ENCODE measurements at places on chromosomes 16 and 17.

DNA sequence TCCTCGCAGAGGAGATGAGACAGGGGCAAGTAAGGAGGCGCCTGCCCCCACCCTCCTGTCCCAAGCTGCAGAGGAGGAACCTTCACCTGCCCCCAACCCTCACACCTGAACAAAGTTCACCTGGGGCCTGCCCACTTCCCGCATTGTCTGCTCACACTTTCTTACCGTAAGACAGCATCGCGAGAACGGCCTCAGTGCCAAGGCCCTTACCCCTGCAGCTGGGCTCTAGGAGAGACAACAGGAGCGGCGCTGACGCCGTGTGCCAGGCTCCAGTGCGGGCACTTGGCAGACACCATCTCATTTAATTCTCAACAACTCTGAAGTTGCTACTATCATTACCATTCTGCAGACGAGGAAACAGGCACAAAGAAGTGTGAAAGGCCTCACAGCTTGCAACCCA, 4.1 kb downstream of the NAT9 start:
- no peak overlapping the region for H3K4me3 ChIP-seq
- peaks cover 70% of the 10 kb centered on the region for H3K36me3 ChIP-seq
- peaks cover 18% of the 10 kb centered on the region for H3K4me1 ChIP-seq
- no peak overlapping the region for H3K27ac ChIP-seq
- DNase-seq = no peak

DNA sequence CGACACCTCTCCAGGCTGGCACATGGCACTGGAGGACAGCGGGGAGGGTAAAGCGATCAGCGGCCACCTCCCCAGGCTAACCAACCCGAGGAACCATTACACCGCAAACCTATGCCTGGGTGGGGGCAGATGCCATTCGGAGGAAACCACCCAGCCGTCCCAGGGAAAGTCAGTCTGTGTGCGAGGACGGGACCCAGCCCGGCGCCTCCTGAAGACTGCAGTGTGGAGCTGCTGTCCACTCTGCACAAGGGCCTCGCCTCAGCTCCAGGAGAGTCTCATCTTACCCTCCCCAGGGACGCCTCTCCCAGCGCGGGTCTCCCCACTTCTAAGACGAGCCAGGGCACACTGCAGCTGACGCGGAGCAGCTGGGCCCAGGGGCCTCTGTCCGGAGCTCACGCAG, 8.0 kb downstream of the SLC38A10 start:
- peaks cover 67% of the 10 kb centered on the region for H3K36me3 ChIP-seq
- H3K4me1 ChIP-seq = no peaks in the 10 kb centered on the region
- H3K4me3 ChIP-seq = no peak overlapping the region
- H3K27ac ChIP-seq = no peak overlapping the region
- DNase-seq = no peak
- no peaks in the 10 kb centered on the region for H3K27me3 ChIP-seq

DNA sequence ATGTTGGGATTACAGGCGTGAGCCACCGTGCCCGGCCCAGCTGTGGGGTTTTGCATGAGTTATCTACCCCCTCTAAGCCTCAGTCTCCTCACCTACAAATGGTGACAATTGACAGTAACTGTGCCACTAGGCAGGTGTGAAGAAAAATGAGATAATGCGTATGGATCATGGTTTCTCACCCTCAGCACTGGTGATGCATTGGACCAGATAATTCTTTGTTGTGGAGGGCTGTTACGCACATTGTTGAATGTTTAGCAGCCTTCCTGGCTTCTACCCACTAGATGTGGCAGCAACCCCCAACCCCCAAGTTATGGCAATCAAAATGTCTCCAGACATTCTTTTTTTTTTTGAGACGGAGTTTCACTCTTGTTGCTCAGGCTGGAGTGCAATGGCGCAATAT, 9.0 kb upstream of the HAPSTR1 start:
- H3K27ac ChIP-seq = no peak overlapping the region
- H3K4me3 ChIP-seq = no peak overlapping the region
- DNase-seq = no peak
- H3K4me1 ChIP-seq = peaks cover 13% of the 10 kb centered on the region

- no peaks in the 10 kb centered on the region for H3K27me3 ChIP-seq
- H3K27ac ChIP-seq = no peak overlapping the region
- H3K4me3 ChIP-seq = no peak overlapping the region
- H3K4me1 ChIP-seq = no peaks in the 10 kb centered on the region
Measured at GRCh38 chr16:78430281-78430680, 330.8 kb downstream of the WWOX start.

GRCh38 chr16:81518439-81518757, 73.8 kb downstream of the CMIP start:
- H3K36me3 ChIP-seq = peaks cover 33% of the 10 kb centered on the region
- no peak overlapping the region for H3K27ac ChIP-seq
- DNase-seq = no peak
- H3K4me3 ChIP-seq = no peak overlapping the region
- no peaks in the 10 kb centered on the region for H3K27me3 ChIP-seq

DNA sequence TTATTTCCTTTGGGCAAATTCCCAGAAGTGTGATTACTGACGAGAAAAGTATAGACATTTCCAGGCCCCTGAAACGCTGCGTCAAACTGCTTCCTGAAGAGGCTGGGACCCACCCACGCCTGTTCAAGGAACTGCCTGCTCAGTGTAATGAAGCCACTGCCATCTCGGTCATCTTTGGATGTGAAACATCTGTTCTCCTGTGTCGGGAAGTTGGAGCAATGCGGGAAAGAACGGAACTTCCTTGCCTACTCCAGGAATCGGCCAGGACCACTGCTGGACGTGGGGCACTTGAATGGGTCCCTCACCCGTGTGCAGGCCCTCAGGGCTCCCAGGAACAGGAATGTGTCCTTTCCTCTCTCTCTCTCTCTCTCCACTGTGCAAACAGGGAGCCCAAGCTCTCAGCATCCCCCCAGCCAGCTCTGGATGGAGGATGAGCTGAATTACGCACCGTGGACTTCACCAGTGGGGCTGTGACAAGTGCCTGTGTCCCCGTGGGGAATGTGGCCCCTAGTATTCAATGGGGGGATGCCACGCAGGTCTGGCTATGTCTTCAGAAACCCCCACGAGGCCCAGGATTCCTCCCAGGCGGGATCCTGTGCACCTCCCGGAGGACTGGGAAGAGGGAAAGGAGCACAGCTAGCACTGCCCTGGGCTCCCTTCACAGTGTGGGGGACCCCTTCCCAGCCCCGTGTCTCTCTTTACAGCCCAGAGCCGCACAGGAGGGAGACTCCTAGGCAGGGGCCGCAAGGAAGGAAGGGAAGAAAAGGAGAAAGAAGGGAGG, 18.3 kb upstream of the LITAF start:
- H3K36me3 ChIP-seq = no peaks in the 10 kb centered on the region
- no peak overlapping the region for H3K27ac ChIP-seq
- no peak for DNase-seq
- H3K4me3 ChIP-seq = no peak overlapping the region
- no peaks in the 10 kb centered on the region for H3K27me3 ChIP-seq

DNA sequence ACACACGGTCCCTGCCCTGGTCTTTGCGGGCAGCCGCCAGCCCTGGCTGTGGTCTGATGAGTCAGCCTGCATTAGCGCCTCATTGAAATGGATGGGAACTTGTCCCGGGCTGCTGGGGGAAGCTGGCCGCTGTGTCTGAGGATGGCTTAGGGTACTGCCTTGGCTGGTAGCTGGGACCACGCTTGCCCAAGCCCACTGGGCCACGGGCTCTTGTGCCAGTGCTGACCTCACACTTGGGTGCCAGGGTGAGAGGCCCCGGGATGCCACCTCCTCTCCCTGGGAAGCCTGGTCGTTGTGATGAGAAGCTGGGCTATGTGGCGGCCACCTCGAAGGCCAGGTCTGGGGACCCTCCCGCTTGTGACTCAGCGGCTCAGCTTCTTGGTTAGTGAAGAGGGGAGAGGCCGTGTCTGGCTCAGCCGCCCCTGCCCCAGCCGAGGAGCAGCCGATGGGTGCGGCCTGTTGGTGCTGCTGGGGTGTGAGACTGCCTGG, 10.7 kb downstream of the CACNA1H start:
- H3K27ac ChIP-seq = no peak overlapping the region
- H3K36me3 ChIP-seq = no peaks in the 10 kb centered on the region
- DNase-seq = no peak

All from DND-41 (cell line).